Aorta (tissue), 5 donors: ENCODE measurements at places on chromosomes 6 and 20. TPM values are rescaled to one million over a fixed set of nuclear protein-coding genes. Genes with fewer than 3 reads are reported as not detected.

Gene HTR1E
- total RNA-seq: not detected

Gene FNDC1
- 2.5 TPM for total RNA-seq

Gene CST2
- total RNA-seq: 0.75 TPM

Gene PHACTR2
- total RNA-seq: 96.8 TPM
